ENCODE measurements at places on chromosomes 2 and 18.

GRCh38 chr2:126228531-126228930 lies 427.4 kb upstream of the GYPC start:
- no peak for DNase-seq

- no peak for DNase-seq
Measured at GRCh38 chr2:150567771-150568301, 80.4 kb upstream of the RND3 start.

DNA sequence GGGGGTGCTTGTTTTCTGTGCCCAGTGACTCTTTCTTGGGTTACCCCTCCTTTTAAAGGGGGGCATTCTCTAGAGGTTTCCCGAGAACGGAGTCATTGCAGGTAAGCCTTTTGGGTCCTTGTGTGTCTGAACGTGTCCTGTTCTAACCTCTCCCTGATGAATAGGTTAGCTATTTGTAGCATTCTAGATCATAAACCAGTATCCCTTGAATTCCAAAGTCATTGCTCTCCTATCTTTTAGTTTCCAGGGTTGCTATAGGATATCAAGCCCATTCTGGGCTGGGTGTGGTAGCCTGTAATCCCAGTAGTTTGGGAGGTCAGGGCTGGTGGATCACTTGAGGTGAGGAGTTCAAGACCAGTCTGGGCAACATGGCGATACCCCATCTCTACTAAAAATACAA lies 65.9 kb upstream of the YWHAQ start:
- no peak for DNase-seq

- no peak for DNase-seq
Measured at GRCh38 chr2:99852376-99852934, 289.9 kb downstream of the AFF3 start.

DNA sequence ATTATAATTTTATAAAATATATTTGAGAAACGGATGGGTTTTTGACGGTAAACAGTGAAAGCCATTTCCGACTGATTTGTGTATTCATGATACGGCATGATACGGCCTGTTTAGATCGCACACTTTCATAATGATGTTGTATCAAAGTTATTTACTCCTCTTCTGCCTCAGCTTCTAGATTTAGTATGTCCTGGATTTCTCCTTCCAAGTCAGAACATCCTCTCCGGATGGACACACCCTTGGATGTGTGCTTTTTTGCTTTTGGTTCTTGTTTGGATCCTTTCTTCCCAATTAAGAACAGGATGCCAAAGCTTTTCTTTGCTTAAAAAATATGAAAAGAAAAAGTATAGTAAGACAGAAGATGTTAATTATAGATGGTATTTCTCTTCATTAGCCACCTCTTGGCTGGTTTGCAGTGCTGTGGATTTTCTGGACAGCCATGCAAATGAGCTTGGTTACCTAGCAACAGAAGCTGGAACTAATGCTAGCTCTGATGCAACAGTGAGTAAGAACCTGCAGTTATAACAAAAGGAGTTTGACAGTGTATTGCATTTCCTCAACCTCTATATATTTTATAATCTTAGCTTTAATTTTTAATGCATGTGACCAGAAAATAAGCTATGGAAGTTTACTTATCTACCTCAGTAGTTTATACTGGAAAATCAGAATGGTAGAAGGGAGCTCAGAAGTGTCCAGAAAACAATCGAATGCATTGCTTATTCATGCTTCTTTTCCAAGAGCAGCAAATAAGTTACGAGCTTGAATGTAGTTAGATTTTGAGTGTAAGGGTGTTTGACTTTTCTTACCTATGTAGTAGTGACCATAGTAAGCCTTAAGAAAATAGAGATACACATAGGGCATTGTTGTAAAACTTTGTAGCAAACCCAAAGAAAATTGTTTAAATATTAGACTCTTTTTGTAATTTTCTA lies 27.9 kb downstream of the RMND5A start:
- DNase-seq = no peak

DNA sequence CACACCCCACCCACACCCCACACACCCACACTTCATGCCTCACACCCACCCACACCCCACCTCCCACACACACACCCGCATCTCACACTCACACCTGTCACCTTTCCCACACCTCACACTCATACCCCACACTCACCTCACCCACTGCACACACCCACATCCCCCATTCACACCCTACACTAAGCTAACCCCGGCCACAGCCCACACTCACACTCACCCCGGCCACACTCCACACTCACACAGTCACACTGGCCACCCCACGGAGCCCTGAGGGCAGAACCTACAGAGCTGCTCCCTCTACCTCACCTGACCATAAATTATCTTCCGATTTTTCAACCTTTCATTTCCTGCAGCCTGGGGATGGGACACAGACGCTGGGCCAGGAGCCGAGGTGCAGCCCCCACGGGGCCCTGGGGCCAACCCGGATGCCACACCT lies 241.3 kb downstream of the HDAC4 start:
- no peak for DNase-seq

DNA sequence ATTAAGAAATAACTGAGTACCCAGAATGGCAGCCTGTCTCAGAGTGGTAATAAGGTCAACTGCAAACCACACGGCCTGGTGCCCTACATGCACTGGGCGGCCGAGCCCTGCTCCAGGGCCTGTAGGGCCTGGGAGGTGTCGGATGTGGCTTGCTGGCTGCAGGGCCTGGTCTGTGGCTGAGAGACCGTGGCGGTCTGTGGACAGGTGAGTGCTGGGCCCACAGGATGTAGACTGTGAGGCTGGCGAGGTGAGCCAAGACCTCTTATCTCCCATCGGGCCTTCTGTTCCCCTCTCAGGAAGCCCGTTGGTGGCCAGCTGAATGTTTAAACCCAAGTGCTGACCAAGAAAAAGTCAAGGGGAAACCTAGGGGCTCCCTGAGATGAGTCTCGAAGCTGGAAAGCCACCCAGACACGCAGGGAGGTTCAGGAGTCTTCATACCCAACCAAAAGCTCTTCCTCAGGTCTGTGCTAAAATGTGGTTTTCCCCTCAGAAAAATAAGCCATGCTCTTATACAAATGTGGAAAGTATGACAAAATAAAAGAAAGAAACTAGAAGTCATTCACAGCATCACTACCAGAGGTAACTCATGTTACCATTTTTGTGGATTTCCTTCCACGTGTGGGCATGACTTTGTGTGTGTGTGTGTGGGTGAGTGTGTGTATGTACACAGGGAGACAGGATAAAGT lies 47.7 kb upstream of the CTDP1 start:
- DNase-seq = no peak

DNA sequence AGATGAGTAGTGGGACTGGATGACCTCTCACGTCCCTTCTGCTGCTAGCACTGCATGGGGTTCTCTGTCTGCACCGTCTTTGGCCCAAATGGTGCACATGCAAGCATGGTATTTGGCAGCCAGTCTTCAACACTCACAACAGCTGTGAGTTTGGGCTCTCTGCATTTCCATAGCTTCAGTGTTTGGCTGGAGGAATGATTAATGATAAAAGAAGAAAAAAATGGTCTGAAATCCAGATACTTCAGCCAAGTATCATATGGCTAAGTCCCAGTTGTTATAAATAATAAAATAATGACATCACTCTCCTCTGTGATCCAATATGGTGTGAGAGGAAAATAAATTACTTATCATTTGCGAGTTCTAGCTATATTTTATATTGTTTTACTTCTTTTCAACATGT lies 173.3 kb downstream of the DCDC2C start:
- no peak for DNase-seq

- DNase-seq = no peak
Measured at GRCh38 chr2:122831649-122832048, 1076.2 kb downstream of the TSN start.

- no peak for DNase-seq
Measured at GRCh38 chr2:197626965-197627625, 48.3 kb downstream of the RFTN2 start.

GRCh38 chr2:42328148-42328833 lies 32.7 kb downstream of the COX7A2L start:
- no peak for DNase-seq

DNA sequence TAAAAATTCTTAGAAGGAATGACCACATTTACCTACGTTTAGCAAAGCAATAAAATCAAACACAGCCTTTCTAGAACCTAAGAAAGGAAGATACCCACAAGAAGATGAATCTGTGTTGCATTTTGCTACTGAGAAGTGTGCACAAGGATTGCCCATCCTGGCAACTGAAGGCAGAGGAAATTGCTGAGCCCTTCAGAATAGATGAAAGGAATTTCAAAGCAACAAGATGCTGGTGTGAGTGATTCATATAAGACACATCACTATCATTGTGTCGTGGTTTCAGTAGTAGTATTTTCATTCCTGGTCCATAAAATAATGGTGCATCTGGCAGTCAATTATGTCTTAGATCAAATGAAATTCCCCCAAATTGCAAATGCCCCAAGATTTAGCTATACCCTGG lies 48.4 kb upstream of the ANKRD44 start:
- no peak for DNase-seq

- no peak for DNase-seq
Measured at GRCh38 chr18:68234676-68235075, 480.2 kb downstream of the TMX3 start.

DNA sequence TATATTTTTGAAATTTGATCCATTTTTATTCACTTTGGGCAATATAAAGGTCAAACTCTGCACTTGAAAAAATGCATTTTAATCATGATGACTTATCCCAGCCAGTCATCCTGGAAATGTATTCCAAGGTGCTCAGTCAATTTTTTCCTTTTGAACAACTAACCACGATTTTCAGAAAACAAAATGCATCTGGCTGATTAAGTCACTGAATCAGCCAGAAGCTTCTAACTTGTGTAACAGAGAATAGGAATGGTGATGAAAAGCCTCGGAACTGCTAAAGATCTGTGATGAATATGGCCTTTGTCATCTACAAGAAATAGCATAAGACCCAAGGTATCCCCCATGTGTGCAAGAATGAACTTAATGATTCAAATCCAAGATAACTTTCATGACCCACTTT lies 572.7 kb downstream of the EPHA4 start:
- DNase-seq = no peak

GRCh38 chr2:191533693-191534180 lies 144.2 kb upstream of the NABP1 start:
- no peak for DNase-seq

DNA sequence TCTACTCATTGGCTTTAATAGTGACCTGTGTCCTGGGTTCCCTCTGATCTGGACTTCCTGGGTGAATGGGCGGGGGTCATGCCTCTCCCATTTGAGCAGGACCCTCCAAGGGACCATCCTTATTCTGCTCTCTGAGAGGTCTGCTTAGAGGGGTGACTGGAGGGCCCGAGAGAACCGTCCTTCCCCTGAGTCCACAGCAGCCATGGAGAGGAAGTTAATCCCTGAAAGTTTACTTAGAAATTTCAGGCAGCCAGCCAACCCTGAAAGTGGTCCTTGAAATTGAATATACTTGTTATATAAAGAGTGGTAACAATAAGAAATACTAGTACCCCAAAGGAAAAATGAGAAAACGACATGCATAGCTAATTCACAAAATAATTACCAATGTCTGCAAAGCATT lies 226.1 kb downstream of the DYSF start:
- DNase-seq = no peak

All from stimulated activated CD8-positive, alpha-beta memory T cell treated with anti-CD3 and anti-CD28 coated beads, Interleukin-4, amount 100 ng/mL, for 4 hours (primary cell).